ENCODE measurements at places on chromosomes 1 and 21. TPM values are rescaled to one million over a fixed set of nuclear protein-coding genes. Genes with fewer than 3 reads are reported as not detected.

Gene KCNT2
- not detected for total RNA-seq

Gene MXRA8
- total RNA-seq: 0.07 TPM

Gene SNAP47
- total RNA-seq: 24.2 TPM

Gene LRRC7
- not detected for total RNA-seq

Gene TEKT2
- total RNA-seq: not detected

Gene LRRC52
- not detected for total RNA-seq

Gene HSD11B1
- total RNA-seq: not detected

Gene PAPPA2
- total RNA-seq: 0.05 TPM

Gene SLC30A2
- not detected for total RNA-seq

DNA sequence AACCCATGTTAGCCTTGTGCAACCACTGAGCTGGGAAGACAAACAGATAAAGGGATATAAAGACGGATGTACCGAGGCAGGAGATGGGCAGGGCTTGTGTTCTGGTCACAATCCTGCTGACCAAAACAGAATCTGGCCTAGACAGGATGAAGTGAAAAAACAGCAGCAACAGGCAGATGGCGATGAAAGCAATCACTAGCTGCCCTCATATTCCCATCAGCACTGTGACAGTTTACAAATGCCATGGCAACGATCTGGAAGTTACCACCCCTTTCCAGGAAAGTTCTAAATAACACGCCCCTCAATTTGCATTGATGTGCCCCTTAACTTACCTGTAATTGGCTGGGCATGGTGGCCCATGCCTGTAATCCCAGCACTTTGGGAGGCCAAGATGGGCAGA lies 40.6 kb upstream of the CD46 start:
- no peak overlapping the region for H3K4me3 ChIP-seq
- H3K4me1 ChIP-seq: no peaks in the 10 kb centered on the region
- H3K27ac ChIP-seq: no peak overlapping the region
- DNase-seq: no peak

GRCh38 chr1:235011599-235012435 lies 116.8 kb downstream of the TOMM20 start:
- DNase-seq: peak; percentile 79
- H3K4me1 ChIP-seq: peaks cover 94% of the 10 kb centered on the region
- no peaks in the 10 kb centered on the region for H3K36me3 ChIP-seq
- H3K27ac ChIP-seq: peak overlapping the region; percentile 99
- H3K27me3 ChIP-seq: no peaks in the 10 kb centered on the region

GRCh38 chr1:51234721-51235425 lies 1.2 kb upstream of the RNF11 start:
- DNase-seq: peak; percentile 61
- H3K4me3 ChIP-seq: peak overlapping the region; percentile 92
- peaks cover 21% of the 10 kb centered on the region for H3K4me1 ChIP-seq
- peak overlapping the region; percentile 93 for H3K27ac ChIP-seq
- peaks cover 4% of the 10 kb centered on the region for H3K36me3 ChIP-seq

GRCh38 chr1:81703756-81704463 lies 96.8 kb upstream of the ADGRL2 start:
- no peaks in the 10 kb centered on the region for H3K4me1 ChIP-seq
- no peaks in the 10 kb centered on the region for H3K36me3 ChIP-seq
- H3K27me3 ChIP-seq: no peaks in the 10 kb centered on the region
- H3K27ac ChIP-seq: no peak overlapping the region
- no peak overlapping the region for H3K4me3 ChIP-seq

DNA sequence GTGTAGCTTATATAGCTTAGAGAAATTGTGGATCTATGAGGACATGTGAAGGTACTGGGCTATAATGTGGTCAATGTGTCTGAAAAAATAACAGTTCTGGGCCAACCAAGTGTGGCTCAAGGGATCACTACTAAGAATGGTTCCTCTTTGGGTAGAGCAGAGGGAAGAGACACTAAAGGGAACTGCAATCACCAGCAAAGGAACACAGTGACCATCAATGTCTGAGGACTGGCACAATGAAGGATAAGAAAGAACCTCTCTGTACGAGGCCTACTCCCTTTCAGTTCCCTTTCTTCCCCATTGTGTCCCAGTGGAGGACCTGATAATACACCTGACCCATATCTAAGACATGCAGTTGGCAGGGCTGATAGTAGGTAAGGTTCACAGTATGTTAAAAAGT lies 89.9 kb upstream of the JAK1 start:
- peaks cover 15% of the 10 kb centered on the region for H3K4me1 ChIP-seq
- H3K27ac ChIP-seq: no peak overlapping the region
- H3K36me3 ChIP-seq: peaks cover 46% of the 10 kb centered on the region
- no peak for DNase-seq
- H3K4me3 ChIP-seq: no peak overlapping the region

GRCh38 chr1:226474443-226475141 lies 66.7 kb upstream of the PARP1 start:
- no peaks in the 10 kb centered on the region for H3K36me3 ChIP-seq
- peaks cover 2% of the 10 kb centered on the region for H3K27me3 ChIP-seq
- no peaks in the 10 kb centered on the region for H3K4me1 ChIP-seq
- no peak for DNase-seq
- no peak overlapping the region for H3K4me3 ChIP-seq

GRCh38 chr1:150843474-150843873 lies 32.9 kb downstream of the ARNT start:
- H3K36me3 ChIP-seq: peaks cover 52% of the 10 kb centered on the region
- no peak for DNase-seq
- no peak overlapping the region for H3K27ac ChIP-seq
- no peaks in the 10 kb centered on the region for H3K4me1 ChIP-seq

- no peak overlapping the region for H3K4me3 ChIP-seq
- H3K27me3 ChIP-seq: no peaks in the 10 kb centered on the region
- no peak for DNase-seq
- H3K4me1 ChIP-seq: no peaks in the 10 kb centered on the region
Measured at GRCh38 chr1:59605761-59606160, 209.0 kb upstream of the HOOK1 start.

DNA sequence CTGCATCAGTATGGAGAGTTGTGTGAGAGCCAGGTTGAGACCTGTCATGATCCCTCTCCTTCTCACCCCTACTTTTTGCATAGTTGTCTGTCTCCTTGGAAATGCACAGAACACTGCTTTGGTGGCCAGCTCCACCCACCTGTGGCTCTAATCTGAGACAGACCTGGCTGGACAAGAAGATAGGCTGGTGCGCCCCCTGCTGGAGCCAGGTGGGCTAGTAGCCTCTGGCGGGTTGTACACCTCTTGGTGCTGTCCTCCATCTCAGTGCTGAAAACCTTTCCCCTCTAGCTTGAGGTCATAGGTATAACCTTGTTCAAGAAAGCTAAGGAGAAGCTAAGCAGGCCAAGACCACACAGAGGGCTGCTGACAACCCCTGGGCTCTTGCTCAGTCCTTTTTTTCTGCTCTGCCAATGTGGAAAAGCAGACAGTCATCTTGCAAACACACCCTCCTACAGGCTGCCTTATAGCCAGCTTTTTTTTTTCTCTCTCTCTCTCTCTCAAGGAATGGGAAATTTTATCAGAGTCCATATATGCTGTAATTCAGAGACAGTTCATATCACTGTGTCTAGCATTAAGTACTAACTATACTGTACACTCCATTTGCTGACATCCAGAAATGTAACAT lies 58.8 kb upstream of the SPATA6 start:
- no peak overlapping the region for H3K27ac ChIP-seq
- H3K4me1 ChIP-seq: no peaks in the 10 kb centered on the region
- H3K27me3 ChIP-seq: peaks cover 11% of the 10 kb centered on the region
- H3K36me3 ChIP-seq: no peaks in the 10 kb centered on the region
- no peak for DNase-seq

DNA sequence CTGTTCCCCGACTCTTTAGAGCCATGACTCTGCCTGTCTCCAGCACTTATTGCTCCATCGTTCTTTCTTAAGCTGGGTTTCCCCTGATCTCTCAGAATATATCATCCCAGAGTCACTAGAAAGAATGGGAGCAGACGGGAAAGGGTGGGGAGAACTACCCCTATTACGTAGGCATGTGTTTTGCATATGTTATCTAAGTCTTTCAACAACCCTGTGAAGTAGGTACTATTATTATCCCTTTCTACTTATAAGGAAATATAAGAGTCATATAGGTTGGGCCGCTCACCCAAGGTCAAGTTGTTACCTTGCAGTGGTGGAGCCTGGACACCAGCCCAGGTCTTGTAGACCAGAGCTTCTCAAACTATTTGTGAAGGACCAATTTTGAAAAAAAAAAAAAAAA lies 38.7 kb downstream of the ELF3 start:
- no peak for DNase-seq
- no peak overlapping the region for H3K27ac ChIP-seq
- H3K4me3 ChIP-seq: no peak overlapping the region
- no peaks in the 10 kb centered on the region for H3K36me3 ChIP-seq
- peaks cover 8% of the 10 kb centered on the region for H3K27me3 ChIP-seq

GRCh38 chr1:166988974-166989515 lies at the start of gene MAEL:
Gene MAEL (plus strand): TSS chr1:166989280. CDS start chr1:166989353, 73 bp downstream.
- DNase-seq: no peak
- H3K4me3 ChIP-seq: no peak within 1 kb of the TSS
- H3K4me1 ChIP-seq: no peaks in the 10 kb centered on the region
- no peaks in the 10 kb centered on the region for H3K36me3 ChIP-seq

- peaks cover 6% of the 10 kb centered on the region for H3K4me1 ChIP-seq
- no peak overlapping the region for H3K27ac ChIP-seq
- peak; percentile 52 for DNase-seq
- peak overlapping the region; percentile 89 for H3K4me3 ChIP-seq
Measured at GRCh38 chr1:226223786-226224244, 351 bp downstream of the MIXL1 start.

DNA sequence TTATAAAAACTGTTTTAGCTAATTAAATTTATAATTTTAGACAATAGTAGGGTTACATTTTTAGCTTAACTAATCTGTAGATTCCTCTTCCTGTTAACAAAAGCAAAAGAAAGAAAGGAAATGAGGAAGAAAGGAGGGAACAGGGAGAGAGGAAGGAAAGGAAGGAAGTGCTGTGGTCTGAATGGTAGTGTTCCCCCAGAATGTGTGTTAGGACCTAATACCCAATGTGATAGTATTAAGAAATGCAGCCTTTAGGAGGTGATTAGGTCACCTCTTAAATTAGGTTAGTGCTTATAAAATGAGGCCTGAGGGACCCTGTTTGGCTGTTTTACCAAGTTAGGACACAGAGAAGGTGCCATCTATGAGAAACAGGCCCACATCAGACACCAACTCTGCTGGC lies 136.9 kb upstream of the SAMSN1 start:
- peaks cover 86% of the 10 kb centered on the region for H3K4me1 ChIP-seq
- H3K4me3 ChIP-seq: peak overlapping the region; percentile 30

GRCh38 chr1:20980051-20980450 lies 192.9 kb upstream of the HP1BP3 start:
- no peaks in the 10 kb centered on the region for H3K27me3 ChIP-seq
- no peak overlapping the region for H3K4me3 ChIP-seq
- H3K4me1 ChIP-seq: no peaks in the 10 kb centered on the region
- H3K27ac ChIP-seq: no peak overlapping the region
- no peak for DNase-seq

DNA sequence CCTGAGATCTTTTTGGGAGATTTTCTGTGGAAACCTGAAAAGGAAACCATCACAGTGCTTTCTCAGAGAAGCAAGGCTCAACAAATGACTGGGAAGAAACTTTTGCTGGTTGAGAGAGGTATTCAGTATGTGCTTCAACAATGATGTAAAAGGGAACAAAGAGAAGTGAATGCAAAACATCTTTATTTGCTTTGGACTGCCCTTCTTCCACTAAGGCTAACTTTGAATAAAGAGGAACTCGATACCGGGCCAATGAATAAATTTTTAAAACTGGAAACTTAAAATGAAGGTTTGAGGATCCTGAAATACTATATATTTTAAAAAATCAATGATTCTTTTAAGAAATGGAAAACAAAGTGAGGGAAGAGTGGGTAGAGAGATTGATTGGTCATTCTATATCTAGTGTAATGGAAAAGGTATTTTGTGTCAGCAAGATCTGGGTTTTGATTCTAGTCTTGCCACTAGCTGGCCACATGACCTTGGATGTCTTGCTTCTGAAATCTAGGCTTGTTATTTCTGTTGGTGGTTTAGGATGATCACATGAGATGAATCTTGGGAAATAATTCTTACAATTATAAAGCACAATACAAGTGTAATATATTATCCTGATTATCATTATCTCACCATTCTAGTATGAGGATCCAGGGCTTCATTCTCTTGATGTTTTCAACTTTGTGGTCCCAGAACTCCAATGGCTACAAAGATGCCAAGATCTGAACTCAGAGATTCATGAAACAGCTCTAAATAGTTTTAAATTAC lies 34.6 kb upstream of the APOBEC4 start:
- no peak for DNase-seq
- no peak overlapping the region for H3K4me3 ChIP-seq
- no peak overlapping the region for H3K27ac ChIP-seq
- peaks cover 8% of the 10 kb centered on the region for H3K4me1 ChIP-seq
- peaks cover 19% of the 10 kb centered on the region for H3K27me3 ChIP-seq

DNA sequence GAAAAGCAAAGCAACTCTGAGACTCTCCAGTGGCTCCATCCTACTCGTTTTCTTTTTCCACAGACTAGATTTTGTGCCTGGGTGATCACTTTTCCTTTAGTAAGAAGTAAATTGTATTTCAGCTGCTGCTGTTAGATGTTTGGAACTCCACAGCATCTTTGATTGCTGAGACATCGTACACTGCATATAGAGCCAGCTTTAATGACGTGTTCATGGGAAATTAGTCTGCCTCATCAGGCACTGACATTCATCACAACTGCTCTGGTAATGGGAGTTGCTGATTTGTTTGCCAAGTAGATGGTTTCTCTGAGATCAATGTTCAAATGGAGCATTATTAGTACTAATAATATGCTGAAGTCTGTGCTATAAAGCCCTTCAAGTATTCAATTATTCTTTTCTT lies 573.8 kb upstream of the NR5A2 start:
- no peak overlapping the region for H3K27ac ChIP-seq
- DNase-seq: no peak
- H3K4me3 ChIP-seq: no peak overlapping the region
- H3K4me1 ChIP-seq: no peaks in the 10 kb centered on the region
- no peaks in the 10 kb centered on the region for H3K36me3 ChIP-seq
- no peaks in the 10 kb centered on the region for H3K27me3 ChIP-seq

DNA sequence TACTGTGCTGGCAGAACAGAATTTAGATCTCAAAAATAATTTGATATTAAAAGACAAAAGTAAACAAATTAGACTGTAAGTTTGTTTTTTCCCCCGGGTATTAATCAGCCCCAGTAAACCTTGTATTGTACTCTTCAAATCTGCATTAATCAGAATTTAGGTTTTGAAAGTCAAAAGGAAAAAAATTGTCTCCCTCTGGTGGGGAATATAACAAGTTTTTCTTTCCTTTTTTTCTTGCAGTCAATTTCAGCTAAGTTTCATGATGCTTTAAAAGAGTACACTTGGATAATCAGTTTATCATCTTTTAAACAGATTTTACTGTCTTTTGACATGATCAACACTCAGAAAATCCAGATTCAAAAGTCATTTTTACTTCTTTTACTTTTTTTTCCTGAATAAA lies 134.5 kb upstream of the PKN2 start:
- no peak overlapping the region for H3K27ac ChIP-seq
- no peak overlapping the region for H3K4me3 ChIP-seq
- no peak for DNase-seq
- H3K36me3 ChIP-seq: no peaks in the 10 kb centered on the region

- DNase-seq: no peak
- peaks cover 15% of the 10 kb centered on the region for H3K27me3 ChIP-seq
- no peaks in the 10 kb centered on the region for H3K4me1 ChIP-seq
- no peaks in the 10 kb centered on the region for H3K36me3 ChIP-seq
- no peak overlapping the region for H3K4me3 ChIP-seq
Measured at GRCh38 chr21:41684381-41685245, 82.2 kb downstream of the RIPK4 start.

- peaks cover 26% of the 10 kb centered on the region for H3K36me3 ChIP-seq
- H3K27ac ChIP-seq: no peak overlapping the region
- H3K4me1 ChIP-seq: no peaks in the 10 kb centered on the region
- DNase-seq: no peak
- no peaks in the 10 kb centered on the region for H3K27me3 ChIP-seq
- H3K4me3 ChIP-seq: no peak overlapping the region
Measured at GRCh38 chr1:36133484-36133883, 8.5 kb upstream of the COL8A2 start.

Data from activated B cell treated with CpG ODN at 0.5 μM for 24 hours (primary cell).